IPS DF 6.9 (cell line): ENCODE measurements at places on chromosomes 11 and 22.

GRCh38 chr11:21893565-21893867 is 299.4 kb upstream of the ANO5 start:
- no peak for DNase-seq

DNA sequence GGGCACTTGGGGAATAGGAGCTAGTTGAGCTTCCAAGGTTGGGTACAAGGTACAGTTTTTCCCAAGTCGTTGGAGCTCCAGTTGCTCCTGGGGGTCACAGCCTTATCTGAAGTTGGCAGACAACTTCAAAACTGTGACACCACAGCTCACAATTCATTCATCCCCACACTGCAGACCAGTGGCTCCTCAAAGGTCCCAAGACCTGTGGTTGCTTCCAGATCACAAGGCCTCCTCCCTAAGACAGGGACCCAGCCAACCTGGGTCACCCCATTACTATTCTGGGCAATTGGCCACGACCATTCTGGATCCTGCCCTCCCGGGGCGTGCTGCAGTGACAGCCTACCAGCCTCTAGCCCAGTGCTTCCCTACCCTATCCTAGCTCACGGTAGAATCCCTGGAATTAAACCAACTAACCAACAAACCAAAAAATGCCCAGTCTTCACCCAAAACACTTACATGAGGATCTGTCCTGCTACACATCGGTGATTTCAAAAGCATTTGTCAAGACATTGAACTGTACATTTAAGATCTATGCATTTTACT is 862 bp upstream of the PDXP start:
- DNase-seq: no peak

- DNase-seq: no peak
These were observed 111.3 kb downstream of the SLC17A6 start for GRCh38 chr11:22449441-22449840.

- DNase-seq: no peak
These were observed 9.2 kb downstream of the P2RX3 start for GRCh38 chr11:57347336-57347735.

DNA sequence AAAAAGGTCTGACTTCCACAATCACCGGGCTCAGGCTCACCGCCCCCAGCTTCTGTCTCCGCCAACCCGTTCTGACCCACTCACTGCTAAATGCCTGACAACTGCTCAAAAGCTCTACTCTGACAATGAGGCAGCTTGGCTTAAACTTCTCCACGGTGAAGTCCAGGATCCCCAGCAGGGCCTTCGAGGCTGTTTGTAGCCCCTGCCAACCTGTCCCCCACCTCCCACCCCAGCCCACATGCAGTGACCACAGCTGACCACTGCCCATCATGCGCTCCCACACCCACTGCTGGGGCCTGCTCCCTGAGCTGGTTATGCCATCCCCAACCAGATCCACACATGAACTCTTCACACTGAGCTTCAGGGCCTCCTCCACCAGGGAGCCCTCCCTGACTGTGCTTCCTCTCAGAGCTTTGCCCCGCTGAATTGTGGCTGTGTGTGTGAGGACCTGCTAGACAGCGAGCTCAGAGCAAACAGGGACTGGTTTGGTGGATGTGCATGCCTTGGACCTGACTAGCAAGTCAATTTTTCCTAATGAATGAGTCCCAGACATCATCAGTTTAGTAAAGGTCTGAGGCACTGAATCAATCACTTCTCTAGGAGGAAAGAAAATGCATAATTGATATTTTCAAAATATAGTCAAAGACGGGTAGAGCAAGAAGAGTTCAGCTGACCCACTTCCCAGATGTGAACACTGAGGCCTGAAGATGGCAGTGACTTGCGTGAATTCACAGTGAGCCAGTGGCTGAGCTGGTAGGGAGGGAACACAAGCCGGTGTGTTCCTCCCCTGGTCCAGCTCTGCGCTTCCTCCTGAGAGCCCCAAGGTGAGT is 7.7 kb downstream of the LRRC32 start:
- no peak for DNase-seq

DNA sequence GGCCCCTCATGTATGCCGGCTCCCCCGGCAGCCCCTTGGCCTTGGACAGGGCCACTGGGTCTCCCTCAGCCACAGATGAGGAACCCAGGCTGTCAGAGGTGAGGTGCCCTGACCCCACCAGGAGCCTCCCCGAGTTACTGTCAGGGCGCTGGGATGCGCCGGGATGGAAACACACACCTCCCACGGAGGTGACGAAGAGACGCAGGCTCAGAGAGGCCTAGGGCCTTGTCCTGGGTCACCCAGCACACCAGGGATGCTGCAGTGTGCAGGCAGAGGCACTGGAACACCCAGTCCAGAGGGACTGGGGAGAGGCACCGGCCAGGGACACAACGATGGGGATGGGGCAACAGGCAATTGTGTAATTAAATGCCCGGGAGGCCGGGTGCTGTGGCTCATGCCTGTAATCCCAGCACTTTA is 81.2 kb upstream of the PRR5 start:
- DNase-seq: no peak

GRCh38 chr11:86722006-86722405 is 49.6 kb upstream of the ME3 start:
- no peak for DNase-seq

DNA sequence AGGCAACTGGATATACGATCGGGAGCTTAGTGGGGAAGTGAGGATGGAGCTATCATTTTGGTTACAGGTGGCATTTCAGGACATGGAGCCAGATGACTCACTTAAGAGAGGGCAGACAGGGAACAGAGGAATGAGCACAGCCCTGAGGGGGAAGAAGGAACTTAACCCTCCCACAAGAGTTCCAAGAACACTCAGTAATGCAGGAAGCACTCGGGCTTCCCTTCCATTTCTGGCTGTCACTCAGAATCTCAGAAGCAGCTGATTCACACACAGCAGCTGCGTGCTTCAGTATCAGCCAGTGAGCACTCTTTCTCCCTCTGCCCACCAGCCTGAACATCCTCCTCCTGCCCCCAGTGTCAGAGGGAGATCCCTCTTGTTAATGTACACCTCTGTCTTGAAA is 34.8 kb downstream of the EFCAB6 start:
- no peak for DNase-seq

DNA sequence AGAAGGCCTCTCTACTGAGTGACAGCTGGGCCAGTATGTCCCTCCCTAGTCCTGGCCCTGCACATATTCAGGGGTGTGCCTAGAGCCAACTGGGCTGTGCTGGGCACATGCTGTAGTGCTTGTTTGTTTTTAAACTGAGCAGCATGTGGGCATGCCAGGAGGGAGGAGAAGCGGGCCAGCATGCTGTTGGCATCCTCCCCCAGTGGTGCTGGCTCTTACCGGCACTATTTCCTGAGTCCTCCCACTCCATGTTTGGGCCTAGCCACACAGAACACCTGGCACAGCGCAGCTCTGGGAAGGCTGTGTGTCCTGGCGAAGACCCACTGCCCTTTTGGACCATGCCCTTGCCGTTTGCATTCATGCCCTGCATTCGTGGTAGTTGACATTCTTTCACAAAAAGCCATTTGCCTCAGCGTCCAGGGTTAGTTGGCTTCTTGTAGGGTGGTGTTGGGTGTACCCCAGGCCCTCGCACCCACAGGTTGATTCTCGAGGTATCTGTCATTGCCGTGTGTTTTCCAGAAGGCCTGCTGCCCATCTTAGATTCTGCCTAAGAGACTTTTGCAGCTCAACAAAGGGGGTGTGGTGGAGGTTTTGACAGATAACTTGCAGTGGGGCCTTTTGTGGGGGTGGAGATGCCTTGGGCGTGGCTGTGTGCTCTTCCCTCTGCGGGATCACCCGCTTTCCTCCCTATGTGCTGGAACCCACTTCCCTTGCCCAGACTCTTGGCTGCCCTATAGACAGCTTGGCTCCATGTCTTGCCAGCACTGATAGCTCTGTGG is 13.6 kb downstream of the DGCR8 start:
- DNase-seq: no peak

DNA sequence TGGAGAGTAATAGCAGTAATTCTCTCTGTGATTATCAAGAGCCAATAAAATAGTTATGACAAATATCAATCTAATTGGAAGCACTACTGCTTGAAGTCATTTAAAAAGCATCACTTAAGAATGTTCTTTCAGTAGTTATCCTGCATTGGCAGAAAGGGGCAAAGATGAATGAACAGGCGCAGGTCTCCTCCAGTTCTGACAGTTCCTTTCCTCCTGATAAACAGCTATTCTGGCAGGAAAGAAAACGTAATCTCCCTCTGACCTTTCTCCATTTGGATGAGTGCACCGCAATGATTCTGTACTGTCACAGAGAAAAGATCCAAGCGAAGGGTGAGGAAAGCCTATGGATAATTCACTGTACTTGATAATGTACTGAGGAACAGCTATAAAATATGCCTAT is 521.5 kb downstream of the LRRC4C start:
- DNase-seq: no peak

DNA sequence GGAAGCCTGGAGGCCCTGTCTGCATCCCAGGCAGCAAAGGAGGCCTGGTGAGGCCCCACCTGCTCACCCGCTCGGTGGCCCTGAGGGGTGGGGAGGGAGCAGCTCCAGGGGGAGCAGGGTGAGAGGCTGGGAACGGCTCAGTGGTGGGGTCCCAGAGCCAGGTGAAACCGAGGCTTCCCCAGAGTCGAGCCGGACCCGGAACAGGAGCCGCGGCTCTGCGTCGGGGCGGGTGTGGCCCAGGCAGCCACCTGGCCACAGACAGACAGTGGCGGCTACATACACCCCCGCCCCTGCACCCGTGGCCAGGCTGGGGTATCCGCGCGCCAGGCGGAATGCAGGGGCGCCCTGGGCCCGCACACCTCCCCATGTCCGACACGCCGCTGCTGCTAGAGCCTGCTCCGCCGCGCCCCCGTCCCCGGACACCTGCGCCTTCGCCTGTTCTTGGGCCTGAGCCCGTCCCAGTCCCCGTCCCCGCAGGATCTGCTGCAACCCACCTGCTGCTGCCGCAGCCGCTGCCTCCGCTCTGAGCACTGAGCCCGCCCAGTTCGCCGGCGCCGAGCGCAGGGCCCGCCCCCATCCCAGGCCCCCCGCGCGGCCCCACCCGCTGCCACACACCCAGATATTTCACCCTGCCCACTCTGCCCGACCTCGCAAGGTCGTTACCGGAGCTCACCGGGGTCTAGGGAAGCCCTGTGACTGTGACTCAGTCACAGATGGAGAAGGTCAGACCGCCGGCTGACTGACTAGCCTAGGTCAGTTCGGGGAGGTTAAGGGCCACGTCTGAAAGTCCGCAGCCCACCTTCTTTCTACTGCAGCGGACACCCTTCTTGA is at the start of gene SLC7A4:
Gene SLC7A4, minus strand, starts transcription at position 525 of the 831 bp plus-strand sequence. CDS start 749 bp downstream, outside the sequence.
- no peak for DNase-seq

- no peak for DNase-seq
These were observed 105.3 kb downstream of the CTTN start for GRCh38 chr11:70503468-70504221.

DNA sequence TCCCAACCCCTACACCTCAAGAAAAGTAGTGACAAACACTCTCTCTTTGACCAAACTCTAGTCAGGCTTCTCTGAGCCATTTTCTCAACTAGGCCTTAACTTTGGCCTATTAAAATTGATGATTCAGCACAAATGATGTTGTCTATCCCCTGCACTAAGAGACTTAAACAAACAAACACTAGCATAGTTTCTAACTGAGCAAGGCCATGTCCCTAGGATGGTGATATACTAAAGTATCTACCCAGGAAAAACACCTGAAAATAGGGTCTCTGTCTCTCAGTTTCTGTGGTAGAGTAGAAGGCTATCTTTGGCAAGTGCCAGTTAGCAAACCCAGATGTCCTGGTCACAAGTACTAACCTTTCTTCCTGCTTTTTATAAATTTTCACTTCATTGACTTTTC is 219.7 kb upstream of the ANO3 start:
- no peak for DNase-seq

DNA sequence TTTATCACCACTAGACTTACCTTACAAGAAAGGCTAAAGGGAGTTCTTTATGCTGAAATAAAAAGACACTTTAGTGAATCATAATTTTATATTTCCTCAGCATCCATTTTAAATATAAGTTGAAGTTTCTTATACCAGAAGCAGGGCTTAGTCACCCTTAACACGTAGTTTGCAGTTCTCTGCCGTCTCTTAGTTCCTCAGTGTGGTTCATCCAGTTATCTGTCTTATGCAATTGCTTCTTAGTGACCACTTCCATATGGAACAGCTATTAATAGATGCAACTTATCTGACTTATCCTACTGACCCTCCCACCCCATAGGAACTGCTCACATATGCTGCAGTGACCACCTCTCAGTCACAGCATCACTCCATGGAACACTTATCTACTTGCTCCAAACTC is 11.7 kb upstream of the SLC36A4 start:
- no peak for DNase-seq
